ENCODE measurements at places on chromosomes 5 and 9. TPM values are rescaled to one million over a fixed set of nuclear protein-coding genes. Genes with fewer than 3 reads are reported as not detected.

Gene PRDM9
- not detected for total RNA-seq

Gene PRPF4
- total RNA-seq: 13.7 TPM

Gene PIP5K1B
- 2.6 TPM for total RNA-seq

Gene RUSC2
- 53.5 TPM for total RNA-seq

Gene ZBTB34
- 7.3 TPM for total RNA-seq

Gene TSSK1B
- not detected for total RNA-seq

Gene SUSD1
- total RNA-seq: 15.1 TPM

Gene PAPPA
- total RNA-seq: 15.3 TPM

Gene CNTNAP3
- 15.9 TPM for total RNA-seq

Gene PPP3R2
- total RNA-seq: not detected

Gene MAP3K1
- total RNA-seq: 10.4 TPM

Gene CTNND2
- 0.46 TPM for total RNA-seq

Gene SHISAL2B
- total RNA-seq: not detected

Gene OBP2B
- not detected for total RNA-seq

Gene CD72
- 2.8 TPM for total RNA-seq

Gene NR5A1
- total RNA-seq: 0.14 TPM

Gene ACTBL2
- not detected for total RNA-seq
